ENCODE measurements at places on chromosomes 13 and 19.

DNA sequence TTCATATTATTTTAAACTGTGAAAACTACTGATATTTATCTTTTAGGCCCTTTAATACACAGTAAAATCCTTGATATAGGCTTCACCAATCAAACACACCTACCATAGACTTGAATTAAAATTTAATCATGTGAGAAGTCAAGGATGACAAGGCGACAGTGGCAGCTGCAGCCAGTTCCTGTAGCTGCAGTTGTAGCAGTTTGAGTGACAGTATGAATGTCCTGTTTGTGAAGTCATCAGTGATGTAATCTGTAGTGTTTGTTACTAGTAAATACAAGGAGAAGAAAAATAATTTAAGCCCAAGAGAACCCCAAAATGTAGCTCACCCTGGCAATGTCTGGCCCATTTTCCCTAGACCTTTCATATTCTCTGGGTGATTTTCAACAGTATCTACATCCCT lies 897.0 kb downstream of the SLITRK6 start:
- DNase-seq: no peak

- no peak for DNase-seq
Measured at GRCh38 chr13:58882516-58882915, 1251.0 kb downstream of the PCDH17 start.

DNA sequence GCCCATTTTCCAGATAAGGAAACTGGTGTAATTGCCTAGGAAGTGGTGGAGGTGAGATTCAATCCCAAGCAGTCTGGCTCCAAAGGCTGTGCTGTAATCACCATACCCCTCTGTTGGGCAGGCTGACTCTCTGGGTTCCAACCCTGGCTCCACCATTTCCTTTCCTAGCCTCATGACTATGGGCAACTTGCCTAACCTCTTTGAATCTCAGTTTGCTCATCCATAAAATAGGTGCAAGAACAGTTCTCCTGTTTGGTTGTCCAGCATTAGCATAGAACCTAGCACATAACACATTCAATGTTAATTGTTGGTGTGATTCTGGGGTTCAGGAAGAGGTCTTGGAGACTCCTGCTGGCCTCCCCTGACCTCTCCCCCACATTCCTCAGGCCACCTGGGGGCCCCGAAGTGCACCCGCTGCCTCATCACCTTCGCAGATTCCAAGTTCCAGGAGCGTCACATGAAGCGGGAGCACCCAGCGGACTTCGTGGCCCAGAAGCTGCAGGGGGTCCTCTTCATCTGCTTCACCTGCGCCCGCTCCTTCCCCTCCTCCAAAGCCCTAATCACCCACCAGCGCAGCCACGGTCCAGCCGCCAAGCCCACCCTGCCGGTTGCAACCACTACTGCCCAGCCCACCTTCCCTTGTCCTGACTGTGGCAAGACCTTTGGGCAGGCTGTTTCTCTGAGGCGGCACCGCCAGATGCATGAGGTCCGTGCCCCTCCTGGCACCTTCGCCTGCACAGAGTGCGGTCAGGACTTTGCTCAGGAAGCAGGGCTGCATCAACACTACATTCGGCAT lies 2.2 kb downstream of the ZNF576 start:
- DNase-seq: no peak

DNA sequence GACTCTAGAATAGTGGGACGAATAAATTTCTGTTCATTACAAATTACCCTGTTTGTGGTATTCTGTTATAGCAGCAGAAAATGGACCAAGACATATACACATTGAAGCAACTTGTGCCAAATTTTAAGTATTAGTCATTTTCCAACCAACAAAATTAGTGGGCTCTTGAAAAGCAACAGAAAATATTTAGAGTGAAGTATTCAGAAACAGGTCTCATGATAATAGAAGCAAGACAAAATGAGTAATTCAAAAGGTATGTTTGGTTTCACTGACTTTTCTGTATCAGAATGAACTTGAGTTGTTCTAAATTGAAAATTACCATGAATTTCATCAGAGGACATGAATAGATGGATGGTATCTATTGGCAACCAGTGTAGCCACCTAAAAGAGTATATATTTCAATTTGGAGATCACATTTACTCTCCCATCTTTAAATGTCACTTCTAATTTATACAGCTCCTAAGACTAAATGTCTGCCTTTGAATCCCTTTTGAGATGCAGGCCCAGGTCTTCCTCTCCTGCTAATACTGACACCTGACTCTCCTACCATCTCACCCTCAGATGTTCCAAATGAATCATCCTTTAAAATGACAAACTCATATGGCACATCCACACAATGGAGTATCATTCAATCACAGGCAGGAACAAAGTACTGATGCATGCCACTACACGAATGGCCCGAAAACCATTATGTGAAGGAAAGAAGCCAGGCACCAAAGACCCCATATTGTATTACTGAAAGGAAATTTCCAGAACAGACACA lies 40.7 kb upstream of the DOCK9 start:
- DNase-seq: no peak

DNA sequence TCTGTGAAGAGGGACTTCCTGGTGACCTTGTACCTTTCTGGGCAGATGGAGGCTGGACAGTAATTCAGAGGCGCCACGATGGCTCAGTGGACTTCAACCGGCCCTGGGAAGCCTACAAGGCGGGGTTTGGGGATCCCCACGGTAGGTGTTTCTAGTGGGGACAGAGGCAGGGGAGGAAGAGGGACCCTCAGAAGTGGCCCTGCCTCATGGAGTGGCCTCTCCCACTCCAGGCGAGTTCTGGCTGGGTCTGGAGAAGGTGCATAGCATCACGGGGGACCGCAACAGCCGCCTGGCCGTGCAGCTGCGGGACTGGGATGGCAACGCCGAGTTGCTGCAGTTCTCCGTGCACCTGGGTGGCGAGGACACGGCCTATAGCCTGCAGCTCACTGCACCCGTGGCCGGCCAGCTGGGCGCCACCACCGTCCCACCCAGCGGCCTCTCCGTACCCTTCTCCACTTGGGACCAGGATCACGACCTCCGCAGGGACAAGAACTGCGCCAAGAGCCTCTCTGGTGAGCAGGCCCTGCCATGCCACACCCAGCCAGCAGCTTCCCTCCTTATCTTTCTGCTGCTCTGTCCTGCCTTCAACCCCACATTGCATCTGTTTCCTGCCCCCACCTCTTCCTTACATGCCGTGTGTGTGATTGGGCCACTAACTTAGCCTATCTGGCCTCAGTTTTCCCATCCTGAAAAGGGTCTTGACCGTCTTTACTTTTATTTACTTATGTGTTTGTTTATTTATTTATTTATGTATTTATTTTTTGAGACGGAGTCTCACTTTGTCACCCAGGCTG lies 7.3 kb downstream of the ANGPTL4 start:
- no peak for DNase-seq

- no peak for DNase-seq
Measured at GRCh38 chr13:66560189-66560588, 669.9 kb downstream of the PCDH9 start.

DNA sequence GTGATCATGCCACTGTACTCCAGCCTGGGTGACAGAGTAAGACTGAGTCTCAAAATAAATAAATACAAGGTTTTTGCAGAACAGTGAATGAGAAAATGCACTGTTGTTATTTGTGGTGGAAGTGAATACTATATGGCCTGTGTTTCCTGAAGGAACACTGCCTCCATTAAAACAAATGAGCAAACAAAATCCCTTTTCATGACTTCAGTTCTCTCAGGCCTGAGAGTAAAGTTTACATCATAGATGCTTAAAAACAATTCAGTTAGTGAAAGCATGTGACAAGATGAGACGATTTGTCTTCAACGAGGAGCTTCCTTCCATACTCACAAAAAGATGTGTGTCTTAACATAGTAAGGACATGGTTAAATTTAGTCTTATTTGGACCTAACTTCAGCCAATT lies 14.4 kb downstream of the SPINT2 start:
- DNase-seq: no peak

GRCh38 chr19:3646336-3647092 lies 19.9 kb upstream of the CACTIN start:
- DNase-seq: no peak

- no peak for DNase-seq
Measured at GRCh38 chr19:53612762-53613526, 18.9 kb upstream of the DPRX start.

- no peak for DNase-seq
Measured at GRCh38 chr13:89034015-89034414, 1362.8 kb downstream of the SLITRK5 start.

DNA sequence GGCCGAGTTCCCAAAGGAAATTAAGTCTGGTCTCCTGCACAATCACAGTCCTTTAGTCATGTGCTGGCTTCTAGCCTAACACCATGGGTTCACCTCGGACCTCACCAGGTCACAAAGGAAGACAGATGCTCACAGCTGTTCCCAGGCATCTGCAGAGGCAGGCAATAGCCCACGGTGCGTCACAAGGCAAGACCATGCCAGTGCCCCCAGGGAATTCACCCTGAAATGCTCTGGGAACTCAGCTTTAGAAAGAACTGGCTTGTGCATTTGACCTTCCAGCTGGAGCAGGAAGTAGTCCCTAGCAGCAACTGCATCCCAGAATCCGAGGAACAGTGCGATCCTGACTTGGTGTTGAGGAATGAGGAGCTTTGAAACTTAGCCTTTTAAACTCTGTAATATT lies 96.8 kb upstream of the WASF3 start:
- no peak for DNase-seq

GRCh38 chr13:80359414-80359777 lies 18.5 kb upstream of the SPRY2 start:
- DNase-seq: no peak

- DNase-seq: no peak
Measured at GRCh38 chr13:30388406-30389283, 33.6 kb upstream of the UBE2L5 start.

GRCh38 chr19:15123031-15123890 lies 16.1 kb downstream of the SYDE1 start:
- DNase-seq: no peak

- no peak for DNase-seq
Measured at GRCh38 chr13:52001120-52001731, 10.0 kb downstream of the ATP7B start.

DNA sequence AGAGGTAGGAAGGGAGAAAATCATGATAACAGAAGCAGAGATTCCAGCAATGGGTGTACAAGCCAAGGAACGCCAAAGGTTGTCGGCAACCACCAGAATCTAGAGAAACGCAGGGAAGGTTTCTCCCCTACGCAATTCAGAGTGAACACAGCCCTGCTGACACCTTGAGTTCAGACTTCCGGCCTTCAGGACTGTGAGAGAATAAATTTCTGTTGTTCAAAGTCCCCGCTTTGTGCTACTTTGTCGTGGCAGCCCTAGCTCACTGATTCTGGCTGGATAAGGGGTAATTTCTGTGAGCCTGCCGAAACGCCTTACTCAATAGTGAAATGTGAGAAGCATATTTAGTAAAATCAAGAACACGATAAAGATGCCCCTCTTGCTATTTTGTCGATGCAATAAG lies 5.3 kb upstream of the CLEC4G start:
- no peak for DNase-seq

- DNase-seq: no peak
Measured at GRCh38 chr19:48090281-48090802, 20.3 kb downstream of the PLA2G4C start.

GRCh38 chr19:5251096-5252065 lies 89.2 kb downstream of the PTPRS start:
- no peak for DNase-seq

- DNase-seq: no peak
Measured at GRCh38 chr19:54209058-54209810, 8.6 kb downstream of the RPS9 start.

DNA sequence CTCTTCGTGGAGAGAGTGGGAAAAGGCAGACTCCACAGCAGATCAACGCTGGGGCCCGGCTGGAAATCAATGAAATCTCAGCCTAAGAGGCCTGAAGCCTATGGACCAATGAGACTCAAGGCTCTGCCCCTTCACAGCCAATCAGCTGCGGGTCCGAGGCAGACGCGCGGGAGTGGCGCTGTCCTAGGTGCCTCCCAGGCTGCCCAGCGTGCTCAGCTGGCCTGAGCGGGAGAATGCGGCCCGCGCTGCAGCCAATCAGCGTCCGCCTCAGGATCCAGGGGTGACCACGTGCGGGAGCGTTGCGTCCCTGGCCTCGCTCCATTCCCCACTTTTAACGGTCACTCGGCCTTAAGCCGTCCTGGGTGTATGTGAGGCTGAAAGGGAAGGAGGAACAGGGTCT lies at the start of gene ZBTB32:
ZBTB32 (plus strand) TSS at position 341 of the 400 bp plus-strand sequence. CDS start 10,069 bp downstream, outside the sequence.
- no peak for DNase-seq

DNA sequence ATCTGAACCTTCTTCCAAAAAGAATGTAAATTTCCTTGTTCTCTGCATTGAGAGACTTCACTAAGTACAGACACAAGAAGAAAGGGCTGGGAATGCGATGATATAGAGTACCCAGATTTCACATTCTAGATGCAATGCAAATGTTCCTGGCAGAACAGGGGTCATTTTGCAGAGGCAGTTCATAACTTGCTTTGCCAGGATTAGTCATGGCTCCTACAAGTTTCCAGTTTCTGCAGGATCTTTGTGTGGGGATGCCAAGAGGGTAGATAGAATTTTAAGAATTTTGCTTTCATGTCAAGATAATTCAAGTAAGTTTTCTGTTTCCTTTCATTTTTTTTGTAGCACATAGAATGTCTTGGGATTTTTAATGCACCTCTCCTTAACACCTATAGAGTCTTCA lies 181.2 kb downstream of the FGF9 start:
- DNase-seq: no peak

DNA sequence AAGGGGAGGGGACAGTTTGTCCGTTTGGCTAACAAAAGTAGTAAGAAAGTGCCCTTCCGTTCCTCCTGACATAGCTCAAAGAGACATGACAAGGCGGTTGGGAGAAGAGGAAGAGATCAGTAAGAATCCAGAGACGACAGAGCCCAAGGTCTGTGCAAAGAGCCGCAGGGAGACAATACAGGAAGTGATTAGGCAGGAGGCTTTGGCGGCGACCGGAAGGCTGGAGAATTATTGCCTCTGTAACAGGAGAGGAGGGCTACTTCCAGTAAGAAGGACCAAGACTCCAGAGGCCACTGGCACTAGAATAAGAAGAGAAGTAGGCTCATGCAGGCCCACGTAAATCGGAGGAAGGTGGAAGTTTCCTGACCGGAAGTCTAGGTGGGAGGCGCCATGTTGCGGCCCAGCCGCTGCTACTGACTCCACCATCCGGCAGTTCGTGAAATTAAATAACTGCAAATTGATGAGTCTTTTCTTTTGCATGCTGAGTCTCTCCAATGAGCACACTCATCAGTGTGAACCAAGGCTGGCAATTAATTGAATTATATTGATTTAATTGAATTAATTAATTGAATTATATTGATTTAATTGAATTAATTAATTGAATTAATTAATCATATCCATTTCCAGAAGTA lies 9.9 kb downstream of the RFX2 start:
- no peak for DNase-seq

DNA sequence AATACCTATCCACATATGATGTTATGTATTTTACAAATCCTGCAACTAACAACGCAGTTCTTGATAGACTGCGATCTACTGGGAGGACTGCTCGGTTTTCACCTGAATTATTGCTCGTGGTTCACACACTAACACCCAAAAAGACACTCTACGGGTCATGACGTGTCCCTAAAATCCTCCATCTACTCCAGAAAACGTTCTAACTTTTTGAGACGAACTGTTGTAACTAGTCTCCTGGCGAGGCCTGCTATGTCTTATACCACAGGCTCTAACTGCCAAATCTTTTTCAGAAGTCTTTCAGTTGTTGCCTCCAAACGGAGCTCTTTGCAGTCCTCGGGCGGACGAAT lies 108.2 kb downstream of the KCNRG start:
- no peak for DNase-seq

- DNase-seq: no peak
Measured at GRCh38 chr13:33610438-33611120, 207.4 kb upstream of the RFC3 start.

- DNase-seq: no peak
Measured at GRCh38 chr19:18999896-19000620, 33.3 kb downstream of the SUGP2 start.
